HT-29 (cell line): ENCODE measurements at places on chromosomes 4 and X.

DNA sequence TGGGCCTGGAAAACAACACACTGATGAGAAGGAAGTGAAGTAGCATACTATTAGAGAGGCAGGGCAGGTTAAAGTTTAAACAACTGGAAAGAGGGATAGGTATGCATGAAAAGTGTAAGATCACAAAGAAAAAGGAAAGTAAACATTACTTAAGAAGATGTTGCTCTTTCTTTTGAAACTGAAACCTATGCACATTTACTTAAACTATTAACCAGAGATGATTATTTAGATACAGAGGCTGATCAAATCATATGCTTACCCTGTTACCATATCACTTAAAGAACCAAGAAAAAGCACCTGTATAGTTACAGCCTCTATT lies 37.8 kb downstream of the NAP1L5 start:
- DNase-seq = no peak

- DNase-seq = no peak
Measured at GRCh38 chrX:70423936-70424675, 992 bp downstream of the GDPD2 start.

GRCh38 chr4:40409835-40410234 lies 74.7 kb downstream of the CHRNA9 start:
- DNase-seq = no peak

GRCh38 chr4:123093236-123093635 lies 170.8 kb upstream of the NUDT6 start:
- DNase-seq = no peak

DNA sequence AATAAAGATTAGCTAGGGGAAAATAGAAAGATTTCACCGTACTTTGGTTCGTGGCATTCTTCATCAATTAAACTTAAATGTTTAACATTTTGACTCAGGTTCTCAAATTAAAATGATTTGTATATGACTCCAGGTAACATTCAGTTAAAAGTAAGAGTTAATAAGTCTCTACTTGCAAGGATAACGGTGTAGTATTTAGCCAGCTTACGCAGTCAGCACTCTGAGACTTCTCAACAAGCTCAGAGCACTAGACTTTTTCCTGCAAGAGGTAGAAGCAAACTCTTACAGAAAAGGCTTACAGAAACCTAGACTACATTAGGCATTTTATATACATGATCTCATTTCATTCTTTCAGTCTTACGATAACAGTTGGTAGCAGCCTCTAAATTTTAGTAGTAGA lies 96.4 kb upstream of the PPARGC1A start:
- DNase-seq = no peak

- no peak for DNase-seq
Measured at GRCh38 chr4:8295471-8295870, 25.9 kb downstream of the HTRA3 start.

DNA sequence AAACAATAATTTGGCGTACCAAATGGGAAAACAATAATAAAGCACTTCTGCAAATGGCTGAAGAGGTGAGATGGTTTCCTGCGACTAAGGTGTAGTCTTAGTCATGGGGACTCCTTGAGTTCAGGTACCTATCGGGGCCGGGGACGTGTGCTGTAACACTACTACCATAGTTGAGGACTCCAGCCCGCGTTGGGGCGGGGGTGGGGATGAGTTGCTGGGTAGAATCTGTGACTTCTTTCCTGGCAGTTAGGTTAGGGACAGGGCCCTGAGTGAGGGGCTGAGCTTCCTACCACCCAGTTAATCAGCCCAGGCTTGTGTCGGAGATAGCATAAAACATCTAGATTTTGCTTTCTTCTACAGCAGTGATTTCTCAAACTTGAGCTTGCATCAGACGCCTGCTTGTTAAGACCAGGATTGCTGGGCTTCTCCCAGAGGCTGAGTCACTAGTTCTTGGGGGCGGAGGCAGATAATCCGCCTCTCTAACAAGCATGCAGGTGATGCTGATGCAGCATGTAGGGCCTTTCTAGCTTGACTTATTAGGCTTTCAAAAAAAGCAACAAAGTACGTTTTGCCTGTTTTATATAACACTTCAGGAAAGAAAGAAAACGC lies 30.2 kb downstream of the RBBP7 start:
- no peak for DNase-seq

DNA sequence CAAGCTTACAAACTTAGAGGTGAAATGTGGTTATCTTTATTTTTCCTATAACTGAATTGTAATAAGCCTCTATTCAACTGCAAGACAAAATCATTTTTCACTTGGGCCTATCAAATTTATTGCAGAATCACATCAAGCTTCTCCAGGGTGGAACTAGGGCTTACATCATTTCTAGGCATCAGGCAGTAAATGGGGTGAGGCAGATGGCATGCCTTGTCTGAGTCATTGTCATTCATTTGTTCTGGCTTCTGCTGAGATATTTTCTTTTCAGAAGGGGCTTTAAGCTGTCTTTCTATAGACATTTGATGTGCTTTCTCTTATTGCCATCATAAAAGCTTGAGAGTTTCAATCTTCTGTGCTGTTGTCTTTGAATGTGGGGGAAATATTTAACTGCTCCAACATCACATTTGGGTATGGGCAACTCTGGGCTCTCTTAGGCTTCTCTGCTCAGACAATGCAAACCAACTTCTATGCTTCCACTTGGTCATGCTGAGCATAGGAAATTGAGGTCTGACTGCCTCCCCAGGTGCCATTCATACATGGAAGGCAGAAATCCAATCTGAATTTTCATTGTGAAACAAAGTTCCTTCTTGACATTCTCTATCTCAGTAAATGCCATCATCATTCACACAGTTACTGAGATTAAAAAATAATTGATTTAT lies 225.8 kb upstream of the GIMD1 start:
- no peak for DNase-seq

- DNase-seq = no peak
Measured at GRCh38 chrX:24148121-24148520, 1.4 kb upstream of the ZFX start.

GRCh38 chr4:114396808-114397207 lies 201.8 kb upstream of the UGT8 start:
- DNase-seq = peak; percentile 55

GRCh38 chr4:109128589-109128988 lies 173.9 kb downstream of the COL25A1 start:
- no peak for DNase-seq

GRCh38 chrX:1911401-1912128 lies 296.7 kb downstream of the ASMT start:
- no peak for DNase-seq

GRCh38 chrX:109372291-109372690 lies 109.6 kb downstream of the GUCY2F start:
- DNase-seq = no peak
